ENCODE measurements at places on chromosomes 1 and 21.
A peak's percentile ranks its signal among the peaks of the same experiment; 100 is the strongest.

GRCh38 chr1:92362970-92363369 lies 64.1 kb downstream of the RPAP2 start:
- no peak for DNase-seq

DNA sequence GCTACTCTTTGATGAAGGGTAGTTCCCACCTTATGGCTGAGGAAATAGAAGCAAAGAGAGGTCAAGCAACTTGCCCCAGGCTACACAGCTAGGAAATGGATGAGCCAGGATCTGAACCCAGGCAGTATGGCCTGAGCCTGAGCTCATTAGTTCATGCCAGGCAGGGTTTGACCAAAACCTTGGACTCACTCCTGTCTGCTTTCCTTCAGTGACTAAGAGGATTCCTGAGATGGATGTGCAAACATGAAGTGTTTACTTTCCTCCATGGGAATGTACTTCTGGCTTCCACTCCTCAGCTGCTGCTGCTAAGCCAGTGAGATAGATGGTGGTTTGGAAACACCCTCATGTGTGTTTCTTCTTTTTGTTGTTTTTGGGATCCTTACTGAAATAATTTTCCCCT lies 35.1 kb upstream of the ERRFI1 start:
- DNase-seq: no peak

DNA sequence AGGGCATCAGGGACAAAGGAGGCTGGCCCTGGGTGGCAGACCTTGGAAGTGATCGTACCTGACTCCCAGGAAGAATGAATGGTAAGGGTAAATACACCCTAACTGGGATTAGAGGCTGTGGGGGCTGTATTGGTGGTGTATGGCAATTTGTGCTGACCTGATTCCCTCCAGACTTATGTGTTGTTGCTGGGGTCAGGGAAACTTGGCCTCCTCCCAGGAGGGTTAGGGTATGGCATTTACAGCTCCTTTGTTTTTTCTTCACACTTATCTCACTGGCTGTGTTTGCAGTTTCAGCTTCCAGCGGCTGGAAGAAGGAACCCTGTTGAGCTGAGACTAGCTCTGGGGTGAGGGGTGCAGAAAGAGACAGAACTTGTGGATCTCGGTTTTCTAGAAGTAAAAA lies 8.2 kb downstream of the VANGL1 start:
- no peak for DNase-seq

DNA sequence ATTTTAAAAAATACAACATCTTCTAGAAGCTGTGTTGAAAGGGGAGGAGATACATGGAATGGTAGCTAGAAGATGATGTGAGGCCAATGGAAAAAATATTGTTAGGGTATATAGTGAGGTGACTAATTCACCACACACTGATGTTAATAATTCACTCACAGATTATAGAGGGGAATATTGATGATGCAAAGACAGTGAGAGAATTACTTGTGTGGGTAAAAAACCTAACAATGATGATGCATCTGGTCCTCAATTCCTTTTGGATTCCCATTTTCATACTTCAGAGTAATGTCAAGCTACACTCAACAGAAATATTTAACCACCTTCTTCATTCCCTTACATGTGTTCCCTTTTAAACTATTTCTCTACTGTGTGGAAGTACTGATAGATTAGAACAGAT lies 169.5 kb upstream of the DPYD start:
- no peak for DNase-seq

GRCh38 chr1:206900149-206900548 lies 2.9 kb downstream of the IL24 start:
- DNase-seq: no peak

DNA sequence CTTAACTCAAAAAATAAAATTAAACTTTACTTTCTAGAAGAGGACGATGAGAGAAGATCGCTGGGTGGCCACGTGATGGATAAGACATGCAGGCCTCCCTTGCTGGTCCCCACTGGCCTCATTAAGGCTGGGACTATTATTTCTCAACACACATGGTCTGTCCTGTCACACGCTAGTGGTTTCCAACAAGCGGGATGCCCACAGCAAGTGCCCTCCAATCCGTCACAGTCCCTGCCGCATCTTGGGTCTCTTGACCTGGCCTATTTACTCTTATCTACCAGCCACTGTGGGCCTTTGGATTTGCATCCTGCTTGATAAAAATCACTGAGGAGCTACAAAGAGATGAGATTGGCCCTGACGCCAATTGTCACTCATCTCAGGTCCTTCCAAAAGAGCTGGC lies 30.0 kb downstream of the CAPZB start:
- no peak for DNase-seq

GRCh38 chr1:216518844-216519627 lies 95.8 kb upstream of the USH2A start:
- DNase-seq: no peak

DNA sequence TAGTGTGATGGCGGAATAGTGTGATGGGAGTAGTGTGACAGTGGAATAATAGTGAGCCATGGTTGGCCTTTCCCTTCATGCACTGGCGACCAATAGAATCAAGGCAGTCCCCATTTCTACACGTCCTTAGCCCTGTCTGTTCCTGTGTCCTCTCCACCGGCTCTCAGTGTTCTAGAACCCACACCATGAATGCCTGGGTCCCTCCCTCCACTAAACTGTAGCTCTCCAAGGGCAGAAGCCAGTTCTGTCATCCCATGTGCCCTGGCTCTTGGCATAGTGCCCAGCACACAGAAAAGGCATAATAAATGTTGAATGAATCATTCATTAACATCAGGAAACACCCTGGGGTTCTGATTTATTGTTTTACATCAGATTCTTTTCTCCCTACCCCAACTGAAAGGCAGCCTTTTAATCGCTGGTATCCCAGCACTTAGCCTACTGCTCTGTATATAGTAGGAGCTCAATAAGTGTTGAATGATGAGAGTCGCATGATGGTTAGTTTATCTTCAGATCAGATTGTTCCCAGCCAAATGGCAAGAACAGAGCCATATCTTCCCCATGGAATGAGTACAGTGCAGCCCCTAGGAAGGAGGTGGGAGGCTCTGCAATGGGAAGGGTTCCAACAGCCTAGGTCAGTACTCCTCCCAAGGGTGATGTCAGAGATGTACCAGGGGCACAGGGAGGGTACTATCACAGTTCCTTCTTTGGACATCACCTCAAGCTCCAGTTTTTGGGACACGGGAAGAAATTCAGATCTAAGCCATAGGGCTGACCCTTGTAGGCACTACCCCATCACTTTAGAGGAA lies 325.7 kb downstream of the HHAT start:
- DNase-seq: no peak

GRCh38 chr1:85555867-85556573 lies 24.5 kb upstream of the CCN1 start:
- DNase-seq: no peak

- DNase-seq: no peak
Observed at GRCh38 chr1:42272920-42273319, 62.1 kb downstream of the FOXJ3 start.

- no peak for DNase-seq
Observed at GRCh38 chr1:70915258-70916033, 132.2 kb downstream of the PTGER3 start.

DNA sequence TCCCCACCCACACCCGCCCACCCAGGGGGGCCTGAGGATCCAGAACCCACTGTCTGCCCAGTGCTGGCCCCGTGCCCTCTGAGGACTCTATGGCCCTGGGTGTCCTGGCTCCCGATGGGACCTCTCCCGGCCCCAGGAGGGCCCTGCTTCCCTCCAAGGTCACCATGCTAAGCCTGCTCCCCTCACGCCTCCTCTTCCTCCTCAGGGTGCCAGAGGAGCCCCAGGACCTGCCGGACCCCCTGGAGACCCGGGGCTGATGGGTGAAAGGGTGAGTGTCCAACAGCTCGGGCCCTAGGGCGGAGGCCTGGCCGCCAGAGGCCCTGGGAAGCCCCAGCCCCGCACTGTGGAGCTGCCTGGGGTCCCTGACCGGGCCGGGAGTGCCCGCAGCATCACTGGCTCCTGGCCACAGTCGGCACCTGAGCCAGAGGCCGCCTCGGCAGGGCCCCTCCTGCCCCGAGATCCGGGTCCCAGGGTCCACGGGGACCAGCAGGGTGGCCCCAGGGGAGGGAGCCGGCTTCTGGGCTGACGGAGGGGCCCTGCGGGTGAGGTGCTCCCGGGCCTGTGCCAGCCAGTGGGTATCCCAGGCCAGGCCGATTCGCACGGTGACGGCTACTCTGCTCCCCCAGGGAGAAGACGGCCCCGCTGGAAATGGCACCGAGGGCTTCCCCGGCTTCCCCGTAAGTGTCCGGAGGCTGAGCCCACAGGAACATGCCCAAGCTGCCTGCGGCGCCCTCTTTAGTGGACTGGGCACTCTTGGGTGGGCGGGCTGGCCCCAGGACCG lies 16.1 kb downstream of the COL6A1 start:
- DNase-seq: peak; percentile 0

DNA sequence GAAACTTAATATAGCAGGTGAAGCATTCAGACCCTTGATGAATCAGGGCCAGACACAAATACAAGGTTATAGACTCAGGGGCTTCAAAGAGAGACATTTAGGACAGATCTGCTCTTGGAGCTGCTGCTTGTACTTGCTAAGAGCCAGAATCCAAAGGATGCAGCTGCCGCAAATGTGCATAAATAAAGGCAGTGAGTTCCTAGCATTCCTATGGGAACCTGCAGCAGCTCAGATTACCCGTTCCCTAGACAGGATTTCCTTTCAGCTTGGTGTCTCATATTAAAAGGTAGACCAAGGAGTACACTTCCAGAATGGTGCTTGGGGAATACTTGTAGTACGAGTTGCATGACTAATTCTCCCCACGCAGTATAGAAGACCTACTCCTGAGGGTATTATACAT lies 9.7 kb upstream of the LRRC53 start:
- DNase-seq: no peak

GRCh38 chr1:19708567-19709110 lies 44.0 kb downstream of the HTR6 start:
- no peak for DNase-seq

- DNase-seq: no peak
Observed at GRCh38 chr21:46050668-46051378, 47.1 kb upstream of the COL6A2 start.

DNA sequence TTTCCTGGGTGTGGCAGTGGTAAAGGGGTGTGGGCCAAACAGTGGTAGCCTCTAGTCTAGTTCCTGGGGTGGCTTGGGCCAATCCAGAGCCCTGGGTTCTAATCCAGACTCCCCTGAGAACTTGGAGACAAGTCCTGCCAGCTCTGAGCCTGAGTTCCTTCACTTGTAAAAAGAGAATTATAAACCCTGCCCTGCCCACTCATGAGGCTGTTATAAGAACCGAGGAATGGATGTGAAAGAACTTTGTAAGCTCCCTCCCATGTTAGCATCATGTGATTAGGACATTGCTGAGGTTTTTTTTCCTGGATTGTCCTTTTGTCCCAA lies 131.0 kb downstream of the RRAGC start:
- DNase-seq: no peak

- DNase-seq: no peak
Observed at GRCh38 chr1:62022382-62022983, 172.2 kb upstream of the L1TD1 start.

GRCh38 chr1:201773764-201774163 lies 55.2 kb upstream of the IPO9 start:
- DNase-seq: no peak

DNA sequence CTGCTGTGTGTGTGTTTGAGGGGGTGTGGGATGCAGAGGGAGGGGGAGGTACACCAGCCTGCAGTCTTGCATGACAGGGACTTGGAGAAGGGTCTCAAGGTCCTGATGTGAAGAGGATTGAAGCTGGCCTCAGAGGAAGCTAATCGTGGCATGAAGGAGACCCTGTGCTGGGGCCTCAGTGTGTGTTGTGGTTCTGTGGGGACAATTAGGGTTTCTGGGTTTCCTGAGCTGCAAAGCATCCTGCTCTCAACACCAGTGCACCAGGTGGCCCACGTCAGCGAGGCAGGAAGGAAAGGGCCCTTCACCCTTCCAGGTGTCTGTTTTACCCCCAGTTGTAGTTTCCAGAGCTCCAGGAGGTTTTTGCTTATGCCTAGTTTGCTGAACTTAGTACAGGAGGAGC lies 52.8 kb downstream of the TENT5C start:
- DNase-seq: peak; percentile 29

DNA sequence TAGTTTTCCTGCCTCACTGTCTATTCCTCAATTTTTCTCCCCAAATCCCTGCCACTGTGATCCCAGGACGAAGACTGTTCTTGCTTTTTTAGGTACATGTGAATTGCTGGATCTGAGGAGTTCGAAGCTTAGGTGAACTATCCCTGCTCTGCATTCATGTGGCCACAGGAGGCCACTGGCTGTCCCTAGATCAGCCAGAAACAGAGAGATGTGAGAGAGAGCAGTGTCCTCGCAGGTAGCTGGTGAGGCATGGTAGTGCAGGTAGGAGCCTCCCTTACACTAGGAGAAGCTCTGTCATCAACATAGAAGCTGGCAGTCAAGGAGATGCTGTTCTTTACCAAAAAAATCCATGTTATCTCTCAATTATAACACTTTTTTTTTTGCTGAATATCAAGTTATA lies 71.5 kb downstream of the USP24 start:
- no peak for DNase-seq

DNA sequence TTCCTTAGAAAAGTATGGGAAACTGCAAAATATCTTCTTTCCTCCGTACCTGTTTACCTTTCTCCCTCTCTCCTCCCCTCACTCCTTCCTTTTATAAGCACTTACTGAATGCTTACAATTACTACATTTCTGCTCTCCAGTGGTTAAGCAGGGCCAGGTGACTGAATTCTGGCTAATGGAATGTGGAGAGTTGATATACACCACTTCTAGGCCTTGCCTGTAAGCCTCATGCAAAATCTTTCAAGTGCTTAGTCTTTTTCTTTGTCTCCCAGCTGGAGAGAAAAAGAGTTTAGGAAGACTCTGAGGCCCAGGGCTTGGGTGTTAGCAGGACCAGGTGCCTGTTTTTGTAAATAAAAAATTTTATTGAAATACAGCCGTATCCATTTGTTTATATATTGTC lies 77.7 kb upstream of the CACNA1E start:
- DNase-seq: no peak

GRCh38 chr21:42523211-42523610 lies 9.6 kb downstream of the SLC37A1 start:
- DNase-seq: no peak

GRCh38 chr1:106268070-106268469 lies 788.4 kb upstream of the PRMT6 start:
- DNase-seq: no peak

DNA sequence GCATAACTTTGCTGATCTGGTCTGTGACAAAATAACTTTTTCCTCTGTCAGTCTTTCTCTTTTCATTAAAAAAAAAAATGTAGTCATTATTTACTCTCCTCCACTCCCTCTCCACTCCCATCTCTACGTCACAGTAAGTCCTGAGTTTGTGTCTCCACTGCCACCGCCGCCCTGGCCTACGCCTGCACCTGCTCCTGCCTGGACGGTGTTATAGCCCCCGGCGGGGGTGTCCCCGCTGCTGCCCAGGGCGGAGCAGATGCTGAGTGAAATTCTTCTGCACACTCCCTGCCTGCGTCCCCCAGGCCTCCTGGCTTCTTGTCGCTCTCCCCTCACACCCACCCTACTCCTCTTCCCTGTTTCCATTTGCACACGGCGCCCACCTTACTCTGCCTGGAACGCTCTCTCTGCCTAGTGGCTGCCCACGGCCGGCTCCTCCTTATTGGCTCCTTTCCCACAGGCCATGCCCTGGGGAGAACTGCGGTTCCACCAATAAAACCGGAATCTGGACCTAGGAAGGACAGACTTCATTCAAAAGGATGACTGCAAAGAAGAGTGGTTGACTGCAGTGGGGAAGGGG lies 55.2 kb upstream of the C1orf174 start:
- no peak for DNase-seq

- no peak for DNase-seq
Observed at GRCh38 chr1:5379176-5379759, 613.0 kb downstream of the NPHP4 start.
